Effector CD8-positive, alpha-beta T cell (primary cell): ENCODE measurements at places on chromosomes 13 and 19.
A peak's percentile ranks its signal among the peaks of the same experiment; 100 is the strongest.

- no peak for DNase-seq
Measured at GRCh38 chr13:64553411-64554129, 2676.6 kb downstream of the PCDH9 start.

GRCh38 chr13:60134376-60134775 lies 29.4 kb downstream of the DIAPH3 start:
- DNase-seq: no peak

GRCh38 chr13:41827507-41828213 lies 133.2 kb downstream of the VWA8 start:
- DNase-seq: no peak

DNA sequence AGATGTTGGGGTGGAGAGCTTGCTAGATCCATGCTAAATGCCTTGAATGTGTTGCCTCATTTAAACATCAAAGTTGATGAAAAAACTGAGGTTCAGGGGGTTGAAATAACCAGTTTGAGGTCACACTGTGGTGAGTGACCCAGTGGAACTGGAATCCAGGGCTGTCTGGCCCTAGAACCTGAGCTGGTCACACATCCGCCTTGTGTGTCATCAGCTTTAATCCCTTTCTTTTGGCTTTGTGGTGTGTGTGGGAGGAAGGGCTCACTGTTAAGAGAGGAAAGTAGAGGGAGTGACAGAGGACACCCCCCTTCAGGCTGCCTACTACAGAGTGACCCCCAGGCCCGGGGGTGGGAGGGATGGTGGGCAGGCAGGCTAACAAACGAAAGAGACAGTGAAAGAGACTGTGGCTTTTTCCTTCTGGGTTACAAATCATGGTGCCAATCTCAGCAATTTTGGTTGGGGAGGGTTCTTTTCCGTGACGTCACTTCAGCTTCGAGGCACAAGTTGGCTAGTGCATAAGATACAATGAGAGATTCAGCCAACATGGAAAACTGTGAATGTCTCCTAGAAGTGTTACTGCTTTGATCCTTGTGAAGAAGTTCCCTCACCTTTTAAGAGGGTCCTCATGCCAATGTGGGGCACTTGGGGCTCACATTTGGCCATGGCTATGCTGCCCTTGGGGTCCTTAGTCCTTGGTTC lies 164.9 kb downstream of the DLEU7 start:
- DNase-seq: no peak

GRCh38 chr19:843180-843835 lies 2.5 kb downstream of the PRTN3 start:
- no peak for DNase-seq

DNA sequence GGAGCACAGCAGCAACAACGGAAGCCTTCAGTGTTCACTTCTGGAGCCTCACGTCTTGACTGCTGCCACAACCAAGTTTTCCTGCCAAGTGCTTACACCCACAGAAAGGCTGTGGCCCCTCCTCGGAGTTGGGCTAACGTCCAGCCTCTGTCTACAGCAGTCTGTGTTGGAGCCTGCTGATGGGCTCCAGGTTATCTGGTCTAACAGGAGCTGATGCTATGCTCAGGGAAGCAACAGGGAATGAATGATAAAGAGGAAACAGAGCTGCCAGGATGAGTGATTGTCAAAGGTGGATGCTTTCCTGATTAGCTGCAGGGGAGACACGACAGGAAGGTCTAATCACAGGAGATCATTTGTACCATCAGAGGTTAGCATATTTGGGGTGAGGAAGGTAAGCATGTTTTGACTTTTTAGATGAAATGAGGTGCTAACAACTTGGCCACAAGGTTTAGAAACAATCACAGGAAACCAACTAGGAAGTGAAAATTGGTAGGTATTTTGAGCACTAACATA lies 53.8 kb upstream of the RCBTB2 start:
- no peak for DNase-seq

DNA sequence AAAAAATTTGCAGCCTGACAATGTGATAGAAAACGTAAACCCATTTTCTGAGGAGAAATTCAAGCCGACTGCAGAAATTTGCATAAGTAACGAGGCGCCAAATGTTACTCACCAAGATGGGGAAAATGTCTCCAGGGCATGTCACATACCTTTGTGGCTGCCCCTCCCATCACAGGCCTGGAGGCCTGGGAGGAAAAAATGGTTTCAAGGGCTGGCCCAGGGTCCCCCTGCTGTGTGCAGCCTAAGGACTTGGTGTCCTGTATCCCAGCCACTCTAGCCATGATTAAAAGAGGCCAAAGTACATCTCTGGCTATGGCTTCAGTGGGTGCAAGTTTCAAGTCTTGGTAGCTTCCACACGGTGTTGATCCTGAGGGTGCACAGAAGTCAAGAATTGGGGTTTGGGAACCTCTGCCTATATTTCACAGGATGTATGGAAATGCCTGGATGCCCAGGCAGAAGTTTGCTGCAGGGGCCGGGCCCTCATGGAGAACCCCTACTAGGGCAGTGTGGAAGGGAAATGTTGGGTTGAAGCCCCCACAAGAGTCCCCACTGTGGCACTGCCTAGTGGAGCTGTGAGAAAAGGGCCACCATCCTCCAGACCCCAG lies 1842.3 kb downstream of the PCDH9 start:
- no peak for DNase-seq

- DNase-seq: no peak
Measured at GRCh38 chr19:4744451-4745174, 21.0 kb upstream of the DPP9 start.

DNA sequence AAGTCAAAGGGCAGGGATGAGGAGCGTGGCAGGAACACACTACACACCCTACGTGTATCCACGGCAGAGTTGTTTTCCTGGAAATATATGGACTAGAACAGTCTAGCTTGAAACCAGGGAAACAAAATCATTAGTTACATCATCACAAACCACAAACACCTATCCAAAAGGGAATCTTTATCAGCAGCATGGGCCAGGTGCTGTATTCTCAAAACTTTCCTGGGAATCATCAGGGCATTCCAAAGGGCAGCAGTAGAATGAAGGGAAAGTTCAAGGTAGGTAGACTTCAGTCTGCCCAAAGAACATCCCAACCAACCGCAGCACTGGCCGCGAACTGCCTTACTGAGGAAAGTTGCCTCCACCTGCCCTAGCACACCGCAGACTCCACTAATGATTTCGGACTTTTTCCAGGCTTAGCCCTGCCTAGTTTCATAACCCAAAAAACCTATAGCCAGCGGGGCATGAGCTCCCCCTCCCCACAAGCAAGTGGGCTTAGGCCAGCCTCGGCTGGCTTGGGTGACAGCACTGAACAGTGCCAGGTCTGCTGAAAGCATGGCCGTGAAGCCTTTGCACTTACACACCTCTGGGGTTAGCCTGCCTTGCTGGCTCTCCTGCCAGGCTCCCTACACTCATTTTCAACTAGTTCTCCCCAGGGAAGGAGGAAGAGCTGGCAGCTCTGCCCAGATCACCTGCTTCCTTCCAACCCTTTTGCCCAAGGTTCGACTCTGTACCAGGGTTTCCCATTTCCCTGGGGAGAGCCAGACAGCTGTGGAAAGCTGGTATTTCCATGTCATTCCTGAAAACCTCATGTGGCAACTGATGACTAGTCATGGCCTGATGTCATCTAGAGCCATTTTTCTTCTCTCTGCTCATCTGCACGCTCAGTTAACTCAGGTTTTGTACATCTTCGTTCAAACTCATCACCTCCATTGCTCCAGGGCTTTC lies 77.3 kb upstream of the UBAC2 start:
- DNase-seq: no peak

- no peak for DNase-seq
Measured at GRCh38 chr13:93726173-93726957, 499.8 kb downstream of the GPC6 start.

GRCh38 chr13:70527599-70527998 lies 419.3 kb upstream of the KLHL1 start:
- DNase-seq: no peak

- no peak for DNase-seq
Measured at GRCh38 chr13:48906200-48906599, 69.5 kb upstream of the FNDC3A start.

GRCh38 chr19:9793071-9793591 lies 24.6 kb upstream of the ZNF846 start:
- peak; percentile 61 for DNase-seq

DNA sequence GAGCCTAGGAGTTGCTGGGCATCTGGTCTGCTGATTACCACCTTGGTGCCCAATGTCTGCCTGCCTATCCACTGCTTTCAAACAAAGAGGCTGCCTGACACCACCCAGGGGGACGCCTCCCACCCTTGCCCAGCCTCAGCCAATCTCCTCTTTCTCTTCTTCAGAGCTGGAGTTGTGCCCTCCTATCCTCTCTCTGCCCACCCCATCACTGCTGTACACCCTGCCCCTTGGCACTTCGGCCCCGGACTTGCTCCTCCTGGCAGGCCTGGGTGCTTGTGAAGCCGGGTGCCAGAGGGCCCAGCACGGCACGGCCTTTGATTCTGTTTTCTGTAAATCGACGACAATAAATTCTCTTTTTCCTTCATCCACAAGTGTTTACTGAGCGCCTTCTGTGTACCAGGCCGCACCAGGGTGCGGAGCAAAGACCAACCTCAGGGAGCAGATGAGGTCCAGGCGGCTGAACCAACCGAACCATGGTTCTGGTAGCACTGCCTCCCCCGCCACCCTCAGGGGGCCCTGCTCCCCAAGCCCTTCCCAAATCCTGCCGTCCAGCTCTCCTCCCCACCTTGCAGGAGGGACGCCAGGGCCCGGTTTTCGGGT lies 5.0 kb downstream of the RNF225 start:
- DNase-seq: no peak

- DNase-seq: no peak
Measured at GRCh38 chr13:24075137-24075975, 85.2 kb upstream of the SPATA13 start.

DNA sequence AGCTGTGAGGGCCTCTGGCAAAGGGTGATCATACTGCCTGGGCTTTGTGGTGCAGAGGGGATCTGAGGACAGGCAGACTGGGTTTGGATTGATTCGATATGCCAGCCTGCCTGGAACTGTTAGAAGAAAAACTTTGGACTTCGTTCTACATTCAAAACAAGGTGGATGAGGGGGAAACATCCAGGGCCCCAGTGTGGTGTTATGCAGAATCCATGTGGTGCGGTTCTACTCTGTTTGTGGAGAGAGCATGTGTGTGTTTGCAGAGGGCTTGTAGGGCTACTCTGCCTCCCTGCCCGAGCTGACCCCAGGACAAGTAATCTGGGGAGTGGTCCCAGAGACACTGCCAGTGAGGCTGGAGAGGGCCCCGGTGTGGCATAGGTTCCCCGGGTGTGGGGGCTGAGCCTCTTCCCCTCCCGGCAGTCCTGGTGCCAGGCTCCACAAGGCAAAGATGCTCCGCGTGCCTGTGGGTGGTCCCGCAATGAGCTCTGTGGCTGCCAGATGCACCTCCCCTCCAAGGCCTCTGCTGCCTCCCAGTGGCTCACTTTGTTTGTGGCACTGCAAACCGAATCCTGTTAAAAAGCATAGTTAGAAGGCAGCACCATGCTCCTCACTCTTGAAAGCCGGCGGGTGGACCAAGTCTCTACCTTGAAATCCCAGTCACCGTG lies 22.3 kb upstream of the TFDP1 start:
- peak; percentile 10 for DNase-seq

GRCh38 chr13:23960566-23961156 lies 63.4 kb upstream of the C1QTNF9B start:
- DNase-seq: no peak

GRCh38 chr19:50909240-50910070 lies 1.7 kb downstream of the KLK4 start:
- DNase-seq: no peak

DNA sequence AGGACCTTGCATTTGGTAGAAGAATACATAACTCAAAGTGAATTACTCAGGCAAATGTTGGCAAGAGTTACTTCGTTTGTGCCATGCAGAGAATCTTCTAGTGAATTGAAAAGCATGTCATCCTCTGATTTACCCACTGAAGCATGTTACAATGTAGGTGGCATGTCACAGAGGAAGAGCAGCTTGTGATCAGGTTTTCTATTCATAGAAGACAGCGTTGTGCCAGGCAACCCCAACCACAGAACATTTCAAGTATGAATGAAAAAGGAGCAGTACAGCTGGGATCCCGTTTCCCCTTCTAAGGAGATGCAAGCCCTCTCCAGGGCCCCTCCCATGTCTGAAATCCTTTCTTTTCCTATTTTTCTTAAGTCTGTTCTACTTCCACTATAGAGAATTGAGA lies 6.0 kb upstream of the KATNAL1 start:
- no peak for DNase-seq

- DNase-seq: no peak
Measured at GRCh38 chr19:17829855-17830566, 8.7 kb upstream of the INSL3 start.

GRCh38 chr19:58182577-58182988 lies 278 bp upstream of the ZNF274 start:
- peak; percentile 73 for DNase-seq

- DNase-seq: no peak
Measured at GRCh38 chr13:38369058-38369457, 19.4 kb downstream of the UFM1 start.

DNA sequence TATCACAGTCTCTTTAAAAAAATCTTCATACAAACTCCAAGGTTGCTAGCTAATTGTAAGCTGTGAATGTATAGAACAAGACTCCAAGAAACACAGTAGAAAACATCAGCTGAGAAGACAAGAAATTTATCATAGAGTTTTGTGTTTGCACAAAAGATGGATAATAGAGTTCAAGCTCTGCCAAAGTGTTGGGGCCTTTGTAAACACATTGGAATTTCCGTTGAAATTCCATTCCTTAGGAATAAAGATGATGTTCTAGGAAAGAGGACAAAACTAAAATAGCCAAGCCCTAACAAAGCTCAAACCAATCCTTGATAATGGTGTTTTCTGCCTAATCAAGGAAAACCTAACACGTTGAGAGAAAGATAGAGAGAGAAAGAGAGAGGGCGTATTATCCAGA lies 20.6 kb downstream of the LRRC63 start:
- no peak for DNase-seq

DNA sequence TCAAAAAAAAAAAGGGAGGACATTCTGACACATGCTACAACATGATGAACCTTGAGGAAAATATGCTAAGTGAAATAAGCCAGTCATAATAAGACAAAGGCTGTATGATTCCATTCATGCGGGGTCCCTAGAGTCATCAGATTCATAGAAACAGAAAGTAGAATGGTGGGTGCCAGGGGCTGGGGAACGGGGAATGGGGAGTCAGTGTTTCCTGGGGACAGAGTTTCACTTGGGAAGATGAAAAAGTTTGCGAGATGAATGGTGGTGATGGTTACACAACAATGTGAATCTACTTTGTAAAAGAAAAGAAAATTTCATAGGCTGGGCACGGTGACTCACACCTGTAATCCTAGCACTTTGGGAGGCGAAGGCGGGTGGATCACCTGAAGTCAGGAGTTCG lies 6.1 kb upstream of the CLEC4G start:
- no peak for DNase-seq

GRCh38 chr19:10551698-10552301 lies 8.1 kb downstream of the ATG4D start:
- DNase-seq: peak; percentile 15

- no peak for DNase-seq
Measured at GRCh38 chr13:89951341-89951740, 1396.1 kb upstream of the MIR17HG start.

- DNase-seq: no peak
Measured at GRCh38 chr19:47506459-47506858, 8.4 kb downstream of the NAPA start.
